ENCODE measurements at places on chromosomes 16 and 17. TPM values are rescaled to one million over a fixed set of nuclear protein-coding genes. Genes with fewer than 3 reads are reported as not detected.

TNRC6C gene
- 9.3 TPM for total RNA-seq

TPSD1 gene
- not detected for total RNA-seq

- no peak for DNase-seq
Observed at GRCh38 chr16:56108056-56108471, 83.2 kb upstream of the GNAO1 start.

GRCh38 chr16:86978445-86979030, 338.7 kb downstream of the C16orf95 start:
- DNase-seq = no peak

GRCh38 chr17:82105417-82105881, 7.4 kb upstream of the FASN start:
- DNase-seq = no peak

GRCh38 chr16:56888806-56889205, 23.8 kb downstream of the SLC12A3 start:
- no peak for DNase-seq

DNA sequence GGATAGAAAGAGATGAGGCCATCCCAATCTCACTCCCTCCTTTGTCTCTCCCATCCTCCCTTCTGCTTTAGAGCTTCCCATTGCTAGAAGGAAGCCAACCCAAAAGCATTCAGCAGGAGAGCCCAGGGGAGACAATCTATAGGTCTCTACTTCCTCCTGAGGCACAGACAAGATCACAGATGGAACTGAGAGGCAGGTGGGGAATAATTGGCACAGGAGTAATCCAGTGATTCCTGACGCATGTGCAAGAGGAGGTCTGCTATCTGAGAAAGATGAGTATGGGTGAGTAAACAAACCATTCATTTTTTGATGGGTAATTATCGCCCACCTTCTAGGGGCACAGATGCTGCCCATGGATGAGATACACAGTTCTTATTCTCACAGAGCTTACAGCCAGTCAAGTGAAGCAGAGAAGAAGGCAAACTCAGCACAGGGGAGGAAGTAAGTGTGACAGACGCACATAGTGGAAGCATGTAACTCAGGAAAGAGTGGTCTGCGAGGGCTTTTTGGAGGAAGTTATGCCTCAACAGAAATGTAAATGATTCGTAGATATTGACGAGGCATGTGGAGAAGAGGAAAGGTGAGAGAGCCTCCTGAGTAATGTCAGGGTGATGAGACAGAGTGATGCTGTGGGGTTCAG, 88.9 kb upstream of the HLF start:
- DNase-seq = no peak

DNA sequence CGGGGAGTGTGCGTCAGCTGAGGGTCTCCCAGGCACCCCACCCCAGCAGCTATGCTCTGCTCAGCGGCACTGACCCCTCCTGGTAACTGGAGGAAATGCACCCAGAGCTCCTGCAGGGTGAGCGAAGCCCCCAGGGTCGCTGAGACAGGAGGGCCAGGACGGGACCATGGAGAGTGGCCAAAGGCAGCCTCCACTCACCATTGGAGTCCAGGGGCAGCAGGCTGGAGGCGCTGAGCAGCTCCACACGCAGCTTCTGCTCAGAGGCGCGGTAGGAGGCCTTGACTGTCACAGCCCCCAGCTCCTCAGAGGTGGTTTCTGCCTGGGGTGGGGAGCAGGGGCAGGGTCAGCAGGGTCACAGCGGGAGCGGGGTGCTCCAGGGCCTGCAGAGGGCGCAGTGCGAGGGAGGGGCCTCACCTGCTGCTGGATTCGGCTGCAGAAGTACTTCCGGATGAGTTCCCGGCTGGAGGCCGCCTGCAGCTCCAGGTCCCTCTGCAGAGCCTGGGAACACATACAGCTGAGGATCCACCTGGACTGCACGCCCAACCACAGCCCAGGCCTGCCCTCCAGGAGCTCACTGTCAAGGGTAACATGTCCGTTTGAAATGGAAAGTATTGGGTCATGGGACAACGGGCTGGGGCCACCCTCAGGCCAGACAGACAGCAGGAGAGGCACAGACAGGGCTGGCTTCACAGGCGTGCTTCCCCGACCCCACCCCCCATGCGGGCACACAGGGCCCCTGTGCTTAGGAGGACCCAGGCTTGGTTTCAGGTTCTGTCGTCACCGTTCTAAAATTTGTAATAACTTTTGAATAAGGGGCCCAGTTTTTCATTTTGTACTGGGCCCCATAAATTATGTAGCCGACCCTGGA, 13.8 kb downstream of the UNC13D start:
- DNase-seq = peak; percentile 94

DNA sequence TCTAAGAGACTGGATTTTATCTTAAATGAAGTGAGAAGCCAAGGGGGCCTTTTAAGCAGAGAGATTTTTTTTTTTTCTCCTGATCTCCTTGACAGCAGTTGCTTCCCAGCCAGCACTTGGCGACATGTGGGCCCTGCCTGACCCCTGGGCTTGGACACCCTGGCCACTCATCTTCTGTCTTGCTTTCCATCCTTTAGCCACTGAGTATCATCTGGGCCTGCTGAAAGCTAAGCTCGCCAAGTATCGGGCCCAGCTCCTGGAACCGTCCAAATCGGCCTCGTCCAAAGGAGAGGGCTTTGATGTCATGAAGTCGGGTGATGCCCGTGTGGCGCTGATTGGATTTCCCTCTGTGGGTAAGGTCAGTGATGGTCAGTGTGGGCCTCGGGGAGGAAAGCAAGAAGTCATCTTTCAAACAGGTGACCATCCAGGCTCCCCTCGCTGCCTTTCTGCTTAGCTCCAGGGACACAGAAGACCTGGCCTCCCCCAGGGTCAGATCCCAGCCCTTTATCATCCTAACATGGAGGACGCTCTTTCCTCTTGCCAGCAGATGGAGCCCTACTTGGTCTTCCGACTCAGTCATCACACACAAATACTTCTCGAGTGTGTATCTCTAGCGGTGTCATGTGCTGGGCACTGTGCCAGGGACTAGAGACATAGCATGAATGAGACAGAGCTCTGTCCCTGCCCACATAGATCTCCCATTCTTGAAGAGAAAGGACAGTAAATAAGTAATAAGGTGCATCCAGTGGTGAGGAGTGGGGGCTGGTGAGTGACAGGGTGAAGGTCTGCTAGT, 6.1 kb downstream of the DRG2 start:
- DNase-seq = peak; percentile 77

GRCh38 chr16:35751191-35751941, 2292.0 kb downstream of the TP53TG3F start:
- DNase-seq = peak; percentile 17

DNA sequence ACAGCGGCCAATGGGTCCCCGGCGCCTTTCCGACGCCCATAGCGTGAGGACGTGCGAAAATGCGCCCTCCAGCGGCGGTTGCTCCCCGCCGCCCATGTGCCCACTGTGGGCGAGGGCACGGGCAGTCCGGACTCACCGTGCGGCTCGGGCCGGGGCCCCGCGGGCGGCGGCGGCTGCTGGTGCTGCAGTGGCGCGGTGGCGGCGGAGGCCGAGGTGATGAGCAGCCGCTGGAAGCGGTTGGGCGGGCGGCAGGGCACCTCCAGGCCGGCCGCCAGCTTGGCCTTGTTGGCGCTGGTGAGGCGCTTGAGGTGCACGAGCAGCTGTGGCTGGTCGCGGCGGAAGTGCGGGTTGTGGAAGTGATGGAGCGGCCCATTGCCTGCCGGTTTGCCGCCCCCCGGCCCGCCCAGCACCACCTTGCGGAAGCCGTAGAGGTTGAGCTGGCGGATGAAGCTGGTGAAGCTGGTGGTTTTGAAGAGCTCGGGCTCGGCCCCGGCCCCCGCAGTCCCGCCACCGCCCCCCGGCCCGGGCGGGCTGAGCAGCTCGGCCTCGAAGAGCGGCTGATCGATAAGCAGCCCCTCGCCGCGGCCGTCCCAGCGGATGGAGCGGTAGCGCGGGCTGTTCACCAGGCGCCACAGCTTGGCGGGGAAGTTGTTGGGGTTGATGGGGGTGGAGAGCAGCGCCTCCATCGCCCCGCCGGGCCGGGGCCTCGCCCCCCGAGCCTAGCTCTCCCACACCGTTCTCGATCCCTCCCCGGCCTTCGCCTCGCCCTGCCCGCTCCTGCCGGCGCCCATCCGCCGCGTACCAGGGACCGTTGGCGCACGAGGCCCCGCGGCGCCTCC, at the start of gene HSF5:
HSF5 (minus strand) TSS at position 820 of the 839 bp plus-strand sequence; CDS start at position 686, 134 bp downstream.
- DNase-seq = peak; percentile 57
